Ammon's horn (tissue), 1 donor: ENCODE measurements at places on chromosomes 2 and 18.

DNA sequence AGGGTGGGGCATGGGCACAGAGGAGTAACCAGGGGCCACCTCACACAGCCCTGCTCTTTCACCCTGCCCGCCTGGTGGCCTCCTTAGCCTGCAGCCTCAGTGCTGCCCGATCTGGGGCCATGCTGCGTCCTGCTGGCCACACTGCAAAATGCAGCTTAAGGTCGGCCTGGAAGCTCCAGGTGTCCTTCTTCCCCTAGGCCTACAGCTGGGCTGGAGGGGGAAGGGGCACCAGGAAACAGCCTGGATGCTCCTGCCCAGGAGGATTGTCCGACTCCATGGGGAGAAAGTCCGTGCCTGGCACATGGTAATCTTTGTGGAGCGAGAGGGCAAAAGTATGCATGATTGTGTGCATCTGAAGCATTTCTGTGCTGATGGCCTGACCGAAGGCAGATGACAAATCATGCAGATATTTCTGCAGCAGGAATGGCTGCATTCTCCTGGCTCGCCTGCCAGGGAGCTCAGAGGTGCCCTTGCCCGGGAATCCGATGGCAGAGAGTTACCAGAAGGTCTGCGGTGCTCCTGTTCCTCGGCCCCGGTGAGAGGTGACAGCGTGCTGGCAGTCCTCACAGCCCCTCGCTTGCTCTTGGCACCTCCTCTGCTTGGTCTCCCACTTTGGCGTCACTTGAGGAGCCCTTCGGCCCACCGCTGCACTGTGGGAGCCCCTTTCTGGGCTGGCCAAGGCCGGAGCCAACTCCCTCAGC lies 12.8 kb upstream of the ALPP start:
- no peak for DNase-seq

DNA sequence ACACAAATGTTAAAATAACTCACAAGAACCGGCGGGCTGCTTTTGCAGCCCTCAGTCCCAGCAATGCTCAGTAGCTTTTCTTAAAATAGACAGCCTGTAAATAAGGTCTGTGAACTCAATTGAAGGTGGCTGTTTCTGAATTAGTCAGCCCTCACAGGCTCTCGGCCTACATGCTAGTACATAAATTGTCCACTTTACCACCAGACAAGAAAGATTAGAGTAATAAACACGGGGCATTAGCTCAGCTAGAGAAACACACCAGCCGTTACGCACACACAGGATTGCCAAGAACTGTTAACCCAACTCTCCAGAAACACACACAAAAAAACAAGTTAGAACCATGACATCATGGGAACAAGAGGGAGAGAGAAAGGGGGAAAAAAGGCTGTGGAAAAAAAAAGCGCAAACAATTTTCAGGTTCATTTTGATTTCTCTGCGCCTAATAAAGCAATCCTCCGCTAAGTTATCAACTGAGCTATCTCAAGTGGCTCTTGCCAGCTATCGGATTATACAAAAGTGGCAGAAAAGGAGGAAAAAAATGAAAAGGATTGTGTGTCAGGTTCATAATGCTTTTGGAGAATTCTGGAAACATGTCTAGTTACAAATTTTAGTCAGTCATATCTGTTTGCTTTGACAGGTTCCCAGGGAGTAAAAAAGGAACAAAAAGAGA lies 89.1 kb downstream of the ZEB2 start:
- peak; percentile 64 for DNase-seq

- no peak for DNase-seq
Observed at GRCh38 chr2:19801367-19802080, 100.3 kb downstream of the TTC32 start.

- DNase-seq = no peak
Observed at GRCh38 chr2:15729001-15729400, 137.3 kb downstream of the DDX1 start.

DNA sequence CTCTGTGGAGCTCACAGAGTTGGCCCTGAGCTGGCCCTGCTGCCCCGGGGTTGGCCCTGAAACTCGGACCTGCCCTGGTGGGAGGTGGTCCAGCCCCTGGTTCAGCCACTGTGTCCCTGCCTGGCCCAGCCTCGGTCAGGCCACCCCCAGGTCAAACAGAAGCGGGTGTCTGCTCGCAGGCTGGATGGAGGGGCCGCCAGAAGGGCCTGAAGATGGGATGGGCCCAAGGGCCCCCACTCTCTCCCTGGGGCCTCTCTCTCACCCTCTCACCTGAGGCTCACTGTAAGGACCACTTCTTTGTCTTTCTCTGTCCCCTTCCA lies 25.1 kb upstream of the B3GNT7 start:
- DNase-seq = no peak

DNA sequence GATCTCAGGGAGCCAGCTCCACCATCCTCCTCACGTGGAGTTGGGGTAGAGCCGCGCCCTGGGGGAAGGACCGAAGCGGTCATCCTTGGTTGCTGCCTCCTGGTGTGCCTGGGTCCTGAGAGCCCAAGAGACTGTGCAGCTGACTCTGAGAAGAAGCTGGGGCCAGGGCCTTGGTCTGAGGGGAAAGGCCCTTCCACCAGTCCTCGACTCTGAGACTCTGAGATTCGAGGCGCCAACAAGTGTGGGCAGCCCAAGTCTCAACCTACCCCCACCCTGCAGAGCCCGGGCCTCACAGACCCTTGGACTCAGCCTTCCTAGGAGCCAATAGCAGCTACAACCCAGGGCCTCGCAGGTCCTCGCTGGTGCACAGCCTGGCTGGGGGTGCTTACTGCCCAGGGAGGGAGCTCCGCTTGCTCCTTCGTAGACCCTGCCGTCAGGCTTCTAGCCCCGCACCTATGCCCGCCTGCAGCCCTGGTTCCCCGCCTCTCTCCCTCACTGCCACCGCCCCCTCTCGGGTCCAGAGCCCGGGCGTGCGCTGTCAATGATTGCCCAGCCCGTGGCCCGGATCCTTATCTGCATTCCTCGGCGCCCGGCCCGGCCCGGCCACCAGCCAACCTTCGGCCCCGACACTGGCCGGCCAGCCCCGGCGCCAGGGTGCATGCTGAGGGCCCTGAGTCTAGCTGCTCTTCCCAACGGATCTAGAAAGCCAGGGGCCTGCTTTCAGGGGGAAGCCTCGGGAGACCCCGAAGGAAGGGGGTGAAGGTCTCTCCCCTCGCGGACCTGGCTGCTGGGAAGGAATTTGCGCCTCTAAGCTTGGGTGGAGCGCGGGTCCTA lies 2.0 kb downstream of the IHH start:
- DNase-seq = no peak

- DNase-seq = no peak
Observed at GRCh38 chr2:175890636-175891242, 111.3 kb downstream of the LNPK start.

DNA sequence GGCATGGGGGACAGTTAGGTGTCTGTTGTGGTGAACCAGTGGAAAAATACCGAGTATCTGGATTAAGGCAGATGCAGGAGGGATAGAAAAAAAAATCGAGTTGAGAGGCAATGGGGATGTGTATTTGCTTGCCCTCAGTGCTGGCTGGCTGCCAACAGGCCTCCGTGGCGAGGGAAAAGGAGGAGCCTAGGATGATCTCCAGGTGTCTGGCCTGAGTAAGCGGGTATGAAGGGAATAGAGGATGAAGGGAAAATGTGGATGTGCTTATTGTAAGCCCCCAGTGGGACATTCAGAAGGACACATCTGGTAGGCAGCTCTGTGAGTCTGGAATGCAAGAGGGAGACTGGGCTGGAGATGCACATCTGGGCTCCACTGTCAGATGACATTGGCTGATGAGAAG lies 22.8 kb downstream of the KCNS3 start:
- DNase-seq = no peak

- DNase-seq = peak; percentile 60
Observed at GRCh38 chr18:51051105-51051712, 21.2 kb downstream of the SMAD4 start.

DNA sequence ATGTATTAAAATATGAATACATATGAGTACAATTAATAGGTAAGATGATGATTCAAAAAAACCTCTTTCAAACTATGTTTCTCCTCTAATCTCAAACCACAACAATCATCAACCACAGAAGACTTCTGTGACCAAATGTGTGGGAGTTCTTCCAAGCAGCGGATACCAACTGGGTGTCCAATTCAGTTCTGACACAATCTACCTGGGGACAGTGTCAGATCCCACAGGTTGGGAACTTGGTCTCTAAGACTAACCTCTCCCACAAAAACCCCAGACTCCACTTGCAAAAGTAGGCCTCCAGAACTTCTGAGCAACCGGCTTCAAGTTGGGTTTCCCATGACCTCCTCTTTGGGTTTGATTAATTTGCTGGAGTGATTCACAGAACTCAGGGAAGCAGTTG lies 26.9 kb downstream of the FASTKD1 start:
- DNase-seq = no peak

DNA sequence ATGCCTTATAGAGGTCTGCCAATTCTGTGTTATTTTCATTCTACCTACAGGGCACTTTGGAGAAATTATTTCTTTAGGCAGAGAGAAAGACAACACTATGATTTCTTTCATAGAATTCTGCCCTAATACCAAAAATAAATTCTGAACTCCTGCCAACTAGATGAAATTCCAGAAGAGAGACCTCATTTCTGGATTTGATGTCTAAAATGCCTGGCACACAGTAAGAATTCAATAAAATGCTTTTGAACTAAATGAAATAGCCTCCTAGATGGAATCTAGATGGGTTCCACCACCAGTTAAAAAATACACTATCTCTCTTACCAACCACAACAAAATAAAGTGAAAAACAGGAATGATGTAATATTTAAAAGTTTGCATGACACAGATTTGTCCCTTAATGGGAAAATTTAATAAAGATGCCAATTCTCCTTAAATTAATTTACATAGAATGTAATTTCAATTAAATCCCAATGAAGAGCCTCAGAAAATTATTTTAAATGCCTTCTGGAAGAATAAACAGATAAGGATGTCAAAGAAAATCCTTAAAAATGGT lies 75.0 kb downstream of the OSBPL1A start:
- DNase-seq = no peak

- peak; percentile 27 for DNase-seq
Observed at GRCh38 chr18:80009661-80010550, 21.5 kb upstream of the TXNL4A start.

- DNase-seq = no peak
Observed at GRCh38 chr2:172052000-172052983, 33.0 kb upstream of the DLX1 start.

DNA sequence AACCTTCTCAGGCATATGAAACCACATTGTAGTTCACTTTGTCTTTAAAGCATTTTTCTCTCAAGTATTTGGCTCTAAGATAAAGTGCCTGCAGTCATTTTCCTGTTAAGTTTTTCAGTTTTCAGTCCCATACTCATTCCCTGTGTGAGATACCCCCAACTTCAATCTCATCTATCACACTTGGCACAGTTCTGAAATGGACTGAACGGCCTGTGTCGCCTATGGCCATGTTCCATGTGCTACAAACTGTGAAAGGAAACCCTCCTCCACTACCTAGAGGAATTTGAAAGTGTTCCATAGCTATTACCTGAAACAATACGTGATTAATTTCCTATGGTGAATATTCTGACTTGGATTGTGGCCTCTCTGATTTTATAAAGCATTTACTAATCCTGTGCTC lies 319.1 kb downstream of the CTNNA2 start:
- DNase-seq = peak; percentile 18

DNA sequence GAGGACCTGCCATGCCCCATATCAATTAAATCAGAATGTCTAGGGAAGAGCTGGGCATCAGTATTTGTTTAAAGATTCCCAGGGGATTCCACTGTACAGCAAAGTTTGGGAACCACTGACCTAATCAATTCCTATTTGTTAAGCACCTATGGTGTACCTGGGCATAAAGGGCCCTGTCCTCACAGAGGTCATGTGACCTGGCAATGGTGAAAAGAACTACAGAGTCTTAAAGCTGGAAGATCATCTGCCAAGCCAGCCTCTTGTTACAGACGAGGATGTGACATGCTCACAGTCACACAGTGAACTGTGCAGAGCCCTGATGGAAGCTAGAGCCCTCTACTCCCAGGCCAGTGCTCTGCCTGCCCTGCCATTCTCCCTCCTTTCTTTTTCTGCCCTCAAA lies 23.3 kb downstream of the SLC14A2 start:
- no peak for DNase-seq

DNA sequence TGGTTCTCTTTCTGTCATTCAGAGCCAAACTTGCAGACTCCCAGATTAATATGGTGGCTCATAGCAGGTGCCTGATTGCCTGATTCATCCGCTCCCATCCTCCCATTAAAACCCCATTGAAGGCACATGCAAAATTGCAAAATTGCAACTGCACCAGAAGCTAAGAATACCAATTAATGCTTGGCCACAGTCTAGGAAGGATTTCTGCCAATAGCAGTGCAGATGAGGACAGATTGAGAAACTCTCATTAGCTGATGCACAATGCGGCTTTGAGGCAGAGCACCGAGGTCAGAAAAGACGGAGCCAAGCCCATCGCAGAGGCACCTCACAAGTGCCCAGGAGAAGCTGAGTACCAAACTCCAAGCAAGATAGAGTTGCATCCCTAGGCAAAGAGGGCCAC lies 172.8 kb downstream of the ARL4C start:
- DNase-seq = peak; percentile 81

- DNase-seq = no peak
Observed at GRCh38 chr2:134347756-134348155, 93.9 kb downstream of the MGAT5 start.

GRCh38 chr2:29700560-29700959 lies 220.8 kb downstream of the ALK start:
- no peak for DNase-seq

DNA sequence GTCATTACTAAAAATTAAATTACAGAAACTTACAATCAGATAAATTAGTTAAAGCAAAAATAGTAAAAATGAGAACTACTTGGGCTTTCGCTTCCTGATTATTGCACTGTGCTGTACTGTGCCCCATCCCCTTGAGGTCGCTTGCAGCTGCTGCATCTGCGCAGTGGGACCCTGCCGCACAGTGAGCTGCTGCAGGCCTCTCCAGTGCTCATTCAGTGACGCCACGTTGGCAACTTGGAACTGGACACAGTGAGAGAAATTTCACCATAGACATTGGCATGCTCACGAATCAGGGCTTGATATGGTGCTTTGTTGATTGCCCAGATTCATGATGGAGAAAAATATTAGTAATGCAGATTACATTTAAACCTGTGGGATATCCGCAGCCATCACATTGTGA lies 290.8 kb upstream of the MYT1L start:
- DNase-seq = no peak

DNA sequence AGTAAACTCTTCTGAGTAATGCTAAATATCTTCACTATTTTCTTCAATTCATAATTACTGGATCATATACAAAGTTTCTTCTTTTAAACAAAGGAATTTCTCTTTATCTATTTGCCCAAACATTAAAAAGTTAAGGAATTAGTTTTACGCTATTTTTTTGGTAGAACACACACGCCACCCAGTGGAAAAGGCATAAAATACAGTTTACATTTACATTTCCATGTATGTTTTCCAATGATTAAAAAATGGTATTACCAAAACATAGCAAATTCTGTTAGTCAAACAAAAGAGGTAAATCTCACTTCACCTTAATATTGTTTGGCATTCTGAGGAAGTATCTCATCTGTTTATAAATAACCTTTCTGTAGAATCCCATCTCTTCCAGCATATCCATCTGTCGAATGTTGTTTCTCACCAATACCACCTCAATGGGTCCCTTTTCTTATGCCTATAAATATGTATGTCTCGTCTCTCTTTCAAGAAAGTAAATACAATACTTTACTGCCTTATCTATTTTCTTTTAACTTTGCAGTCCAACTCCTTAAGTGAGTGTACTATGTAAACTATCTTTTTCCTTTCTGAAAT lies 7.2 kb downstream of the BOLL start:
- peak; percentile 41 for DNase-seq

- no peak for DNase-seq
Observed at GRCh38 chr2:17969661-17970060, 91.2 kb downstream of the KCNS3 start.
